ENCODE measurements at places on chromosomes 1 and 21. TPM values are rescaled to one million over a fixed set of nuclear protein-coding genes. Genes with fewer than 3 reads are reported as not detected.

DNA sequence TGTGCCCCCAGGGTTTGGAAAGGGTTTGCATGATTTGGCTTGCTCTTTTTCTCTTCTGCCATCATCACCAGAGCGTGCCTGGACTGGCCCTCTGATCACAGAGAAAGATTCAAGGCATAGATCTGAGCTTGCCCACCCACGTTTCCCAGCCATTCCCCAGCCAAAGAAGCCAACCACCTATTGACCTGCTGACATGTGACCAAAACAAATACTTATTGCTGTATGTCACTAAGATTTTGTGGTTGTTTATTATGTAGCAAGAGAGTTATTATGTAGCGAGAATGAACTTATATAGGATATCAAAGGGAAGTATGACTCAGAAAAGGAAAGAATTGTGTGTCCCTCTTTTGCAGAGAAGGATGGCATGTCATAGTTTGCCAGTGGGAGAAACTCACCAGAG is 59.9 kb downstream of the UBE2U start:
- H3K27ac ChIP-seq = no peak overlapping the region
- H3K4me3 ChIP-seq = no peak overlapping the region
- H3K4me1 ChIP-seq = 0 out of 2 replicates have a peak, but pooled peaks cover 4% of the 10 kb centered on the region
- DNase-seq = peak; percentile 29
- no peaks in the 10 kb centered on the region for H3K27me3 ChIP-seq
- no peaks in the 10 kb centered on the region for H3K36me3 ChIP-seq

RIPPLY3 gene
- total RNA-seq = 11.4 TPM

KRTAP21-2 gene
- total RNA-seq = not detected

- DNase-seq = no peak
- peaks cover 41% of the 10 kb centered on the region for H3K27me3 ChIP-seq
- H3K4me1 ChIP-seq = no peaks in the 10 kb centered on the region
- no peak overlapping the region for H3K4me3 ChIP-seq
These were observed 3.1 kb downstream of the KCNA10 start for GRCh38 chr1:110515891-110516290.

- no peak overlapping the region for H3K4me3 ChIP-seq
- no peak overlapping the region for H3K27ac ChIP-seq
- no peaks in the 10 kb centered on the region for H3K36me3 ChIP-seq
- no peak for DNase-seq
- no peaks in the 10 kb centered on the region for H3K27me3 ChIP-seq
These were observed 78.6 kb upstream of the ACTL8 start for GRCh38 chr1:17676387-17677060.

DNA sequence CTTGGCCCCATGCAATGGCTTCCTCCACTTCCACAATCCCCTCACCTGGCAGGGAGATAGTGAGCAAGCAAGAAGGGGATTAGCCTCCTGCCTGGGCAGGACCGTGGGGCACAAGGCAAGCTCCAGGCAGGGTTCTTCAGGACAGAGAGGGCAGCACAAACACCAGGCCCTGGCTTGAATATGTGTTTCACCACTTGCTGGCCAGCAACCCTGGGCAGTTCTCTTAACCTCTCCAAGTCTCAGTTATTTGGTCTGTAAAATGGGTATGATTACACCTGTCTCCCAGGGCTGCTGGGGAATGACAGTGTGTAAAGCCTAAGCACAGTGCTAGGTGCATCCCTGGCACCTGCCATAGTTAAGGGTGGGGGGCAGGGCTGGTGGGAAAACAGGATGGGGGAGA is 31.9 kb downstream of the H3-3A start:
- H3K27ac ChIP-seq = no peak overlapping the region
- peaks cover 35% of the 10 kb centered on the region for H3K4me1 ChIP-seq
- no peak for DNase-seq

GRCh38 chr1:226912587-226913176 is 27.4 kb upstream of the COQ8A start:
- H3K4me1 ChIP-seq = no peaks in the 10 kb centered on the region
- H3K27ac ChIP-seq = no peak overlapping the region
- no peaks in the 10 kb centered on the region for H3K27me3 ChIP-seq
- H3K4me3 ChIP-seq = no peak overlapping the region
- DNase-seq = peak; percentile 60

DNAJC6 gene
- 3.0 TPM for total RNA-seq

DNA sequence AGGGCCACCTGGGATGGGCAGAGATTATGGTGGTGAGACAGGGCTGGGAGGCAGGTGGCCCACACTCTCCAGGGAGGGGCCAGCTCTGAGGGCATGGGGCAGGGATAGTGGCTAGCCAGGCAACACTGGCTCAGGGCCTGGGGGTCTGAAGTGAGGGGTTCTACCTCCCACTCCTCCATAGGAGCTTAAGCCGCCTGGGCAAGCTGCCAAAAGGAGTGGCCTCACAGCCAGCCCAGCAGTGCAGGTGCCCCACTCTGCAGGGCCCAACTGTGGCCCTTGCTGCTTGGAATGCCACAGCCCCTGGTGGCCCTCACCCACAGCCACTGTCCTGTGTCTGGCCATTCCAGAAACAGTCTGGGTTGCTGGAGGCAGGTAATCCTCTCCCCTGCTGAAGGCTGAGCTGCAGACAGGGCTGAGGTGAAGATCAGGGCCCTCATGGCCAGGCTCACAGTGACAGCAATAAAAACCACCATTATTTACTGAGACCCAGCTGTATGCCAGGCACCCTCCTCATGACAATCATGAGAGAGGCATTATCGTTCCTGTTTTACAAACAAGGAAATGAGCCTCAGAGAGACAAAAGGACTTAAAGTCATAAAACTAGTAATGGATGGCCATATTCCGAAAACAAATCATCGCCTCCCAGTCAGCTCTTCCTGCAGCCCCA is 31.0 kb downstream of the KIF21B start:
- H3K27me3 ChIP-seq = peaks cover 51% of the 10 kb centered on the region
- DNase-seq = no peak

DNA sequence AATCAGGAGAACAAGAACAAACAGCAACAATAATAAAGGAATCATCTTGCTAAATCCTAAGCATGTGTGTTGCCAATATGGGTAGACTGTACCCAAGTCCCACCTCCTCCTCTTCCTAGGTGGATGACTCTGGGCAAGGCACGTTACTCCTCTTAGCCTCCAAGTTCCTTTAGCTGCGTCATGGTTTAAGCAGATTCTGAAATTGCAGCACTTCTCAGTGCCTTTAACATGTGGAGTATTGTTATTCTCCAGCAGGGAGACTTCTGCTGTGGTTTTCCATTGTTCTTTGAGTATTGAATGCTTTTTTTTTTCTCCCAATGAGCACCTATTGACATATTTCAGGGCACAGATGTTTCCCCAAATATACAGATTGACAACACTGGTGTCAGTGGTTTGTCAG is 15.5 kb downstream of the ARHGEF10L start:
- H3K36me3 ChIP-seq = no peaks in the 10 kb centered on the region
- H3K27me3 ChIP-seq = no peaks in the 10 kb centered on the region
- H3K4me3 ChIP-seq = no peak overlapping the region
- peaks cover 62% of the 10 kb centered on the region for H3K4me1 ChIP-seq

GRCh38 chr1:172004671-172005070 is 163.4 kb downstream of the DNM3 start:
- no peaks in the 10 kb centered on the region for H3K27me3 ChIP-seq
- H3K4me1 ChIP-seq = peaks cover 29% of the 10 kb centered on the region
- H3K36me3 ChIP-seq = no peaks in the 10 kb centered on the region
- no peak for DNase-seq
- no peak overlapping the region for H3K4me3 ChIP-seq

DNA sequence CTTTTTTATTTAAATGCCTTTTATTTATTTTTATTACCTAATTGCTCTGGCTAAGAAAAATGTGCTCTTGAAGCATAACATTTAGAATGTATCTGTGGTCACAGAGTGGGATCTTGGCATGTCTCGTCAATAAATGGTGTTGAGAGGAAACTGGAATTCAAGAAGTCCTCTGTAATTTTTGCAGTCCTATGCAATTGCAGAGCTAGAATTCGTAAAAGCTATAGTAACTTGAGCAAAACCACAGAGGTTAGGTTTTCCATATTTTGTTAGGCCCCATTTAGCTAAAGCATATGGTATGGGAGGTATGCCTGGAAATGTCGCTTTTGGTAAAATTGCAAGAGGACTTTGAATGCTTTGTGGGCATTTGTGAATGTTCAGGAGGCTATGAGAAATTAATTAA is 466.7 kb upstream of the NFIA start:
- no peaks in the 10 kb centered on the region for H3K4me1 ChIP-seq
- H3K27me3 ChIP-seq = no peaks in the 10 kb centered on the region
- H3K4me3 ChIP-seq = no peak overlapping the region

- no peaks in the 10 kb centered on the region for H3K36me3 ChIP-seq
- no peaks in the 10 kb centered on the region for H3K27me3 ChIP-seq
- no peak for DNase-seq
- peak overlapping the region; percentile 48 for H3K27ac ChIP-seq
- peaks cover 38% of the 10 kb centered on the region for H3K4me1 ChIP-seq
These were observed 56.8 kb upstream of the HTR1D start for GRCh38 chr1:23274134-23274505.

SOD1 gene
- total RNA-seq = 409 TPM

- H3K4me3 ChIP-seq = no peak overlapping the region
- no peaks in the 10 kb centered on the region for H3K27me3 ChIP-seq
- no peak overlapping the region for H3K27ac ChIP-seq
- no peak for DNase-seq
- no peaks in the 10 kb centered on the region for H3K36me3 ChIP-seq
- no peaks in the 10 kb centered on the region for H3K4me1 ChIP-seq
These were observed 566.8 kb upstream of the TMPRSS15 start for GRCh38 chr21:18970416-18970815.

DNA sequence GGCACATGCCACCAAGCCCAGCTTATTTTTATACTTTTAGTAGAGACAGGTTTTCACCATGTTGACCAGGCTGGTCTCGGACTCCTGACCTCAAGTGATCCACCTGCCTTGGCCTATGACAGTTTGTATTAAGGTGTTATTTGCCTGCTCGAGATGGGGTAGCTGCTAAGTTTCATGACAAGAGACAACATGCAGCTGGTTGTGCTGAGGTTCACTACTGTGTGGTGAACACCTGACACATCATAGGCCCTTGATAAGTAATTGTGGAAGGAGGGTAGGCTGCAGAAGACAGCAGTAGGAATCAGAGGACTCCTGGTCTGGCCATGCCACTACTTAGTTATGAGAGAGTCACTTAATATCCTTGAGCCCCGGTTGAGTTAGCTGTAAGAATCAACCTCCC is 46.2 kb downstream of the PLPP3 start:
- H3K27ac ChIP-seq = peak overlapping the region; percentile 27
- H3K36me3 ChIP-seq = peaks cover 32% of the 10 kb centered on the region
- H3K4me1 ChIP-seq = peaks cover 15% of the 10 kb centered on the region
- H3K4me3 ChIP-seq = no peak overlapping the region

DNA sequence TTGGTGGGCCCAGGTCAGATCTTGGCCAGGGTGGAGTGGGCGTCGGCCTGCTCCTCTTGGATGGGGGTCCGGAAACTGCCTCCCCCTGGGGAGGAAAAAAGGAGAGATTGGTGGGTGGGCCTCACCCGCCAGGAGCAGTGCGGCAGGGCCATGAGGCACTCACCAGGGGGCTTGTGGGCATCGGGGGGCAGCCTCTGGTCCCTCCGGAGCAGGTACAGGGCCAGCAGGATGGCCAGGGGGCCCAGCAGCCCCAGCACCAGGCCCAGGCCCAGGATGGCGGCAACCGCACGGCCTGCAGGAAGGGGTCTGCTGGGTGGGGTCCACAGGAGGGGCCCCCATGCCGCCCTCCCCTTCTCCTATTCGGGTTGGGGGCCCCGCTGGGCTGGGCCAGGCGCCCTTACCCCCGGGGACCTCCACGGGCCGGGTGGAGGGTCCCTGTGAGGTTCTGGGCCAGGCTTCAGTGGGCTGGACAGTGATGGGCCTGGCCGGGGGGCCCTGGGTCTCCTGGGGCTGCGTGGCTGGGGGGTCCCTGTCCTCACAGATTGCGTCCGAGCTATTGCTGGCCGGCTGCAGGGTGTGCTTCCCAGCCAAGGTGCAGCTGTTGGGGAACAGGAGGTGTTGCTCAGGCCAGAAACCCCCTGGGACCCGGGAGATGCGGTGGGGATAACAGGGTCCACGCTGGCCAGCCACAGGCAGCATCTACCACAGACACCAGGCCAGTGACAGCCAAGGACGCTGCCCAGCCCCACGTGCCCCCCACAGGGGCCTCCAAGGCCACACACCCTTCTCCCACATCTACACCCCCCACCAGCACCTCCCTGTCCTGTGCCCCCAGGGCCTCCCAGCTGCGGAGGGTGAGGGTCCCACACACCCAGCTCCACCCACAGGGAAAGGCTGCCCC is 2.2 kb downstream of the TNFRSF4 start:
- no peak for DNase-seq
- no peak overlapping the region for H3K4me3 ChIP-seq
- H3K4me1 ChIP-seq = peaks cover 11% of the 10 kb centered on the region
- H3K27me3 ChIP-seq = no peaks in the 10 kb centered on the region
- H3K36me3 ChIP-seq = peaks cover 4% of the 10 kb centered on the region

GRCh38 chr21:27586326-27586725 is 619.4 kb upstream of the ADAMTS5 start:
- H3K36me3 ChIP-seq = no peaks in the 10 kb centered on the region
- no peaks in the 10 kb centered on the region for H3K27me3 ChIP-seq
- no peak overlapping the region for H3K4me3 ChIP-seq
- DNase-seq = no peak

Measured in PC-3 (cell line).